ENCODE measurements at places on chromosomes 2 and 18.

DNA sequence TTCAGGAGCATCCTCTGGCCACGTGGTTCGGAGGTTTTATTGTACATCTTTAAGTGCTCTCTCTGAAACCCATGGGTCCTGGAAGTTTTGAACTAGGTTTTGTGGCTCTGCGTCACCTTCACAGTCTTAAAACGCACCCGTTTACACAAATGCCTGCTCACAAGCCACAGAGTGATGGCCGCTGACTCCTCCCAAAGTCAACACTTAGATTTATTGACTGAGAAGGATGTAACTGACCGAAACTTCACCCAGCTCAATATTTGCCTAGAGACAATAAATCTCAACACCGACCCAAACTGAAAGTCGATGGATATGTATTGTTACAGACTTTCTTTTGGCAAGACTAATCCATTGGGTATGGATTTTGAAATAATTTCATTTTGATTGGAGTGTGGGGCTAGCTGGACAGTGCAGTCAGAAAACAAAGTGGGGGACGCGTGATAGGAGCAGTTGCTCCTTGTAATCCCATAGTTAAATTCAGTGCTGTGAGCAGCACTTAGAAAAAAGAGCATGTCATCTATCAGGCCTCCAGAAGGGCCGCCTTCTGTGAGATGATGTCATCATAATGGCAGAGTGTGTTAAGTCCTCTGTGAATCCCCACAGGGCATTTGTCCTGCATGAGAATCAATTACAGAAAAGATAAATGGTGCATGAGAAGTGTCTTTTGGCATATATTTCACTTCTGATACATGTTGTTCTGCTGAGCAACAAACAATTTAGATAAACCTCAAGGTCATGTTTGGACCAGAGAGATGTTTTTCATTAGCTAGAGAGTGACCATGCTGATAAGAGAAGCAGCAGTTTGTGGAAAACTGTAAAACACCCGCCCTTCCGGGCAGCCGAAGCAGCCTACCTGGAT, 183.7 kb downstream of the INO80D start:
- DNase-seq = no peak

GRCh38 chr2:150449856-150450255, 37.6 kb downstream of the RND3 start:
- DNase-seq = no peak

DNA sequence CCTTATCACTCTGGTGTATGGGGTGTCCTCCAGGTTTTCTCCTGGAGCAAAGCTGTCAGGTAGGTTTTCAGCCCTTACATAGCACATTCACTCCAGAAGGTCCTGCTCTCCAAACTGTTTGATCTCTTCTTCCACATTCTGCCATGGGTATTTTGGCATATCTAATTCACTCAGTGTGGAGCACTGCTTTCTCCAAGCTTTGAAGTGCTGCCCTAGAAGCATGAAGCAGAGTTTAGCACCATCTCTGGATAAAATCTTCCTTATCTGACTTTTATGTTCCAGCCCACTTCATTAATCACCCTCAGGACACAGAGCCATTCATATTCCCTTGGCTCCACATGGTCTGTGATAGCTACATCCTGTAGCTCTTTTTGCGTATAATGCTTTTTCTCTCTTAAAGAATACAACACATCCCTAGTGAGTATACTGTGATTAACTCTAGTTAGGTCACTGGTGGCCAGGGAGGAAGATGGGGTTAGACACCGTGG, 56.7 kb upstream of the ARHGAP28 start:
- DNase-seq = no peak

- no peak for DNase-seq
Observed at GRCh38 chr2:101803945-101804696, 106.6 kb downstream of the MAP4K4 start.

GRCh38 chr18:59127047-59127446, 12.6 kb upstream of the SEC11C start:
- DNase-seq = no peak

DNA sequence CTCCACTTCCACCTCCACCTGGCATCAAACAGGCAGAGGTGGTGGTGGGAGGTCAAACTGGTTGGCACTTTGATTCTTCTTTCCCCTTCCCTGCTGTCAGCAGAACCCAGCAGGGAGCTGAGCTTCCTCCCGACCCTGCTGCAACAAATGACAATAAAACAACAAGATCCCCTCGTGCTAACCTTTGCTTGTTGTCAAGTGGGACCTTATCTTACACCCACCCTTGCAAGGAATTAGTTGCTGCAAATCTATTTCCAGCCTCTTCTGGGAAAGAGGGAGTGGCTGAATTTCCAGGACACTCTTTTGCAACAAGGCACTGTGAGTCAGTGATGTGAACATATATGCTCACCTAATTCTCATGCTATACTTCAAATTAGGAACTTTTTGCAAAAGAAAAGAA, 655.1 kb downstream of the DSC3 start:
- DNase-seq = no peak

DNA sequence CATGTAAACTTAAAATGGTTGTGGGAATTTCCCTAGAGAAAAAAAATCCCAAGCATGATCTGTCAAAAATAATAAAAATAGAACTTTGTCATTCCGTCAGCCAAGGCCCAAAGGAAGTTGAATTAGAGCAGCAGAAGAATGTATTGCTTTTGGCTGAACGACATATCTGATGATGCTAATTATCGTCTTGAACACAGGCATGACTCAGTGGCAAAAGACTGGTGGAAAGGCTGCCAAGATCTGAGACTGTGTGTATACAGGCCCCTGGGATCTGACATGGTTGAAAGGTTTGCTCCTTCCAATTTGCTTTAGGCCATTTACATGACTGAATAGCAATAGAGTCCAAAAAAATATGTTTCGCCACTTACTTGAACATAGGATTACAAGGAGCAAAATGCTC, 1057.1 kb upstream of the CRIM1 start:
- DNase-seq = no peak

- no peak for DNase-seq
Observed at GRCh38 chr2:171297956-171298355, 135.8 kb downstream of the METTL8 start.

- DNase-seq = no peak
Observed at GRCh38 chr2:136324966-136325365, 207.0 kb upstream of the CXCR4 start.
